ENCODE measurements at places on chromosomes 2 and 18.

DNA sequence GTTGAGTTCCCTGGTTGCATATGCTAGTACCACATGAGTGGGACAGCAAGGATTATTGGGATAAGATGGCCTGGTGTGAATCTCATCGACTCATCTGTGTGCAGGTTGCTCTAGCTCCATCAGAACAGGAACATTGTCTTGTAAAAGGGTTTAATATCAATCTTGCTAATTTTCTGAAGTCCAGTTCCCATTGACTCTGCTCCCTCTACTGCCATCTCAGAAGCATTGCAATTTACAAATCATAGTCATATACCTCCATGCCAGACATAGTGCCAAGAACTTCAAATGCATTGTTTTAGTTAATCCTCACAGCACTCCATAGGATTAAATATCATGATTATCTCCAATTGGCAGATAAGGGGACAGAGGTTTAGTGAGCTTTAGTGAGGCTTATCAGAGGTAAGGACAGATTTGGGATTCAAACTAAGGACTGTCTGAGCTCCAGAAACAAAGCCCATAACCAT lies 4.8 kb upstream of the STAT4 start:
- no peak overlapping the region for H3K27ac ChIP-seq
- no peaks in the 10 kb centered on the region for H3K36me3 ChIP-seq
- H3K4me1 ChIP-seq, result no peaks in the 10 kb centered on the region

- no peaks in the 10 kb centered on the region for H3K36me3 ChIP-seq
- H3K27me3 ChIP-seq, result no peaks in the 10 kb centered on the region
- H3K4me1 ChIP-seq, result no peaks in the 10 kb centered on the region
- H3K4me3 ChIP-seq, result no peak overlapping the region
- H3K27ac ChIP-seq, result no peak overlapping the region
Measured at GRCh38 chr2:76455910-76456309, 745.2 kb upstream of the GCFC2 start.

- H3K4me1 ChIP-seq, result no peaks in the 10 kb centered on the region
- no peak overlapping the region for H3K27ac ChIP-seq
- H3K27me3 ChIP-seq, result no peaks in the 10 kb centered on the region
- no peaks in the 10 kb centered on the region for H3K36me3 ChIP-seq
- H3K4me3 ChIP-seq, result no peak overlapping the region
- DNase-seq, result no peak
Measured at GRCh38 chr2:215260097-215260677, 51.7 kb upstream of the ATIC start.

DNA sequence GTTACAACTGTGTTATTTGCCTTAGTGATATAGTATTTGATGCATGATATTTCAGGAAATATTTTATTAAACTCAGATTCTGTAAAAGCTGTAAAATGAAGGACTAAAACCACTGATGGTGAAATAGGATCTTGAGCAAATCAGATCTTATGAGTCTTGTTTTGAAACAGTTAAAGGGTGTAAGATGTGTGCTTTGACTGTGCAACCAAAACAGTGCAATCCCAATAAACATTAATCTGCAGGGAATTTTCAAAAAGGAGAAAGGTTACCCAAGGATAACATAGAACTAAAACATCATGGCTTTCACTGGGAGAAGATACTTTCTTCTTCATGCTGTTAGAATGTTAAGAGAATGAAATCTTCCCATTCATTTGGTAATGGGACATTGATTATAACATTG lies 378.7 kb downstream of the PARD3B start:
- DNase-seq, result no peak
- no peaks in the 10 kb centered on the region for H3K4me1 ChIP-seq
- H3K36me3 ChIP-seq, result no peaks in the 10 kb centered on the region
- no peaks in the 10 kb centered on the region for H3K27me3 ChIP-seq
- no peak overlapping the region for H3K4me3 ChIP-seq
- H3K27ac ChIP-seq, result no peak overlapping the region

DNA sequence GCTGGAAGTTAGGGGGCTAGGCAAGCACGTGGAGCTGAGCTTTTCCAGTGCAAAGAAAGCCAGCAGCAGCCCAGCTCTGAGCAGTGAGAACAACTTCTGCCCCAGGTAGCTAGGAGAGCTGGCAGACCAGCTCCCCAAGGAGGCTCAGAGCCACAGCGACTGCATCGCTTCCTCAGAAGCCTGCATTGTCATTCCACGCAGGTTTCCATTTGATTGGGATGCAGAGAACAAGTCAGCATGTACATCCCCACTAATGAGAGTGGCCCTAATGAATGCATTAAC lies 45.1 kb downstream of the C1QL2 start:
- DNase-seq, result no peak
- H3K4me3 ChIP-seq, result no peak overlapping the region
- no peaks in the 10 kb centered on the region for H3K4me1 ChIP-seq
- peaks cover 33% of the 10 kb centered on the region for H3K27me3 ChIP-seq
- no peaks in the 10 kb centered on the region for H3K36me3 ChIP-seq

All from esophagus squamous epithelium (tissue), 5 donors.